ENCODE measurements at places on chromosomes 7 and 10. TPM values are rescaled to one million over a fixed set of nuclear protein-coding genes. Genes with fewer than 3 reads are reported as not detected.

GRCh38 chr10:16581202-16581601 lies 59.5 kb upstream of the C1QL3 start:
- DNase-seq, result no peak
- no peaks in the 10 kb centered on the region for H3K27me3 ChIP-seq
- no peaks in the 10 kb centered on the region for H3K4me1 ChIP-seq
- no peak overlapping the region for H3K4me3 ChIP-seq
- H3K27ac ChIP-seq, result no peak overlapping the region

DNA sequence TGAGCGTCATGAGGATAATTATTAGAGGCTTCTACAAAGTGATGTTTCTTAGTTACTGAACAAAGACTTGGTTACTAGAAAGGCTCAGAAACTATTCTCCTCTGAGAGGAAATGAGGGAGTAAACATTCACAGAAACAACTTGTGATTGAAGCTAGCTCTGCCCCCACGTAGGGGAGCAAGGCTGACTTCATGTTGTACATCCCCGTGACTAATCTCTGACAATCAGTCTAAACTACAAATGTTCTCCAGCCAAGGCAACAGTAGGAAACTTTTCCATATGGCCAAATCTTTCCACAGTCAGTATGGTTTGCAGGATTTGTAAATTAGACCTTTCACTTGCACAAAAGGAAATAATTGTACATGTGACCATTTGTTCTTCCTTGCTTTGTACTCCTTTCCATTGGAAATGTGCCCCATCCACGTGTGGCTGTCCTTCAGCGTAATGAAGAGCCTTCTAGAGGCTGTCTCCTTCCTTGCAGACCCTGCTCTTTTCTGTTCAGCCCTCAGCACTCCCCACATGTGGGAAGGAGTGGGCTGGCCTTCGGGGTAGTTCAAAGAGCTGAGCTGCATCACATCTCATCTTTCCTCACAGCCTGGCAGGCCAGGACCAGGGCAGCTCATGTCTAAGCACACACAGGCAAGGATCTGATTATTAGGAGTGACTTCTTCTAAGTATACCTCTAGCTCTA lies 93.5 kb downstream of the PCGF5 start:
- H3K36me3 ChIP-seq, result no peaks in the 10 kb centered on the region
- H3K4me1 ChIP-seq, result no peaks in the 10 kb centered on the region
- no peak overlapping the region for H3K27ac ChIP-seq
- DNase-seq, result no peak
- H3K4me3 ChIP-seq, result no peak overlapping the region

GRCh38 chr10:104622598-104623209 lies 18.4 kb upstream of the SORCS3 start:
- H3K4me3 ChIP-seq, result no peak overlapping the region
- no peaks in the 10 kb centered on the region for H3K36me3 ChIP-seq
- H3K4me1 ChIP-seq, result no peaks in the 10 kb centered on the region
- no peak overlapping the region for H3K27ac ChIP-seq

GRCh38 chr7:84720456-84721097 lies 466.3 kb downstream of the SEMA3D start:
- H3K27me3 ChIP-seq, result no peaks in the 10 kb centered on the region
- no peaks in the 10 kb centered on the region for H3K36me3 ChIP-seq
- H3K27ac ChIP-seq, result no peak overlapping the region
- DNase-seq, result no peak

- DNase-seq, result no peak
- no peaks in the 10 kb centered on the region for H3K36me3 ChIP-seq
- peaks cover 19% of the 10 kb centered on the region for H3K4me1 ChIP-seq
- peak overlapping the region; percentile 56 for H3K27ac ChIP-seq
- H3K27me3 ChIP-seq, result no peaks in the 10 kb centered on the region
Measured at GRCh38 chr10:44981172-44982113, 2.8 kb upstream of the DEPP1 start.

GRCh38 chr7:108805808-108806397 lies 236.2 kb downstream of the DNAJB9 start:
- H3K27me3 ChIP-seq, result no peaks in the 10 kb centered on the region
- H3K4me1 ChIP-seq, result no peaks in the 10 kb centered on the region
- H3K36me3 ChIP-seq, result no peaks in the 10 kb centered on the region
- no peak overlapping the region for H3K4me3 ChIP-seq

GRCh38 chr10:11875494-11876281 lies 52.5 kb downstream of the PROSER2 start:
- no peak overlapping the region for H3K27ac ChIP-seq
- peak; percentile 87 for DNase-seq
- H3K27me3 ChIP-seq, result no peaks in the 10 kb centered on the region
- H3K4me3 ChIP-seq, result no peak overlapping the region
- H3K36me3 ChIP-seq, result no peaks in the 10 kb centered on the region
- H3K4me1 ChIP-seq, result peaks cover 11% of the 10 kb centered on the region

DNA sequence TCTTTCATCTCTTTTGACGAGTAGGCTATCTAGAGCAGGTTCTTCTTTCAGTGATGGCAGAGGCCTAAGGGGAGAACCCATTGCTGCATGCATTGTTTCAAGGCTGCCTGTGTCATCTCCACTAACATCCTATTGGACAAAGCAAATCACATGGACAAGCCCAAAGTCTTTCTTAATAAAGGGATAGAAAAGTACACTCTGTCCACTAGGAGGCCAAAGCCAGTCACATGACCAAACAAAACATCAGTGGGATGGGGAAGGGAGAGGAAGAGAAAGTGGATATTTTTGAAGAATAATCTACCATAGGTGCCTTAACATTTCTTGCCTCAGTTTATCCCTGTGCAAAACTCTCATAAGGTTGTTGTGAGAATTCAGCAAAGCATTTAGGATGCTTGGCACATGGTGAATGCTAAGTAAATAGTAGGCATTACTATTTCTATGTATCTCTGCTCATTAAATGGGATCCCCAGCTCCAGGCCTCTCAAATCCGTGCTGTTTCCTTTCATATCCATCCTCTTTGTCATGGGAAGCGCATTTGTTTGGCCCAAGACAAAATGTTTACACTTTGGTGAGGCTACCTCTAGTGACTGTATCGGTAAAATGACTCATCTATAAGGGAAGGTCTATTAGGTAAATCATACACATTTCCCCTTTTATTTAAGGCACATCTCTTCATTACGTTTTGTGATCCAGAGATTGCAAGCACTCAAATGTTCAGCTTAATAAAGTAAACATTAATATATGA lies 16.7 kb upstream of the CADPS2 start:
- H3K4me3 ChIP-seq, result no peak overlapping the region
- H3K36me3 ChIP-seq, result no peaks in the 10 kb centered on the region
- no peak overlapping the region for H3K27ac ChIP-seq
- H3K27me3 ChIP-seq, result no peaks in the 10 kb centered on the region
- no peaks in the 10 kb centered on the region for H3K4me1 ChIP-seq
- DNase-seq, result no peak

GRCh38 chr10:3126741-3127346 lies 45.7 kb downstream of the PITRM1 start:
- H3K27ac ChIP-seq, result no peak overlapping the region
- DNase-seq, result no peak
- H3K4me1 ChIP-seq, result no peaks in the 10 kb centered on the region
- H3K36me3 ChIP-seq, result peaks cover 11% of the 10 kb centered on the region

DNA sequence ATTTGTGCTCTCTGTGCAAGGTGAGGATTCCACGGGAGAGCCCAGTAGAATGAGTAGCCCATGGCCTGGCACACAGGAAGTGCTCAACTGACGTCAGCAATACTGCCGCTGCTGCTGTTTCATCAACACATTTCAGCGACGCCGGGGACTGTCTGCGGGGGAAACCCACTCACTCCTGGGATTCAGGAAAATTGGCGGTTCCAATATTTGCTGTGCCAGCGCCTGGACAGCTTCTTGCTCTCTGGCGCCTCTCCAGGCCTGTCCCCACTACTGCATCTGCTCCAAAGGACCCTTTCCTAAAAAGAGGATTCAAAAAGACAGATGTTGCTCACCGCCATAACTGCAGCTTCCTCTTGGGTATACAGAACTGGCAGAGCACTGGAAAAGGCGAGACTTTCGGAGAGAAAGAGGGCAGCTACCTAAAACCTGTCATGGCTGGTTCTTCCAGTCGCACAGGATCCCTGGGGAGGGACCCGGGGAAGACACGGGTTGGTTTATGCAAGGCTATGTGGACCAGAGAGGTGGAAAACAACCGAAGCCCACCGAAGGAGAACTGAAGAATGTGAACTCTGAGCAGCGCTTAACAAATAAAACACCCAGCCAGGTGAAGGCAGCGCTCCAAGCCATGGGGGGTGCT lies 39.7 kb upstream of the ENO4 start:
- peak; percentile 23 for DNase-seq
- peak overlapping the region; percentile 10 for H3K4me3 ChIP-seq

DNA sequence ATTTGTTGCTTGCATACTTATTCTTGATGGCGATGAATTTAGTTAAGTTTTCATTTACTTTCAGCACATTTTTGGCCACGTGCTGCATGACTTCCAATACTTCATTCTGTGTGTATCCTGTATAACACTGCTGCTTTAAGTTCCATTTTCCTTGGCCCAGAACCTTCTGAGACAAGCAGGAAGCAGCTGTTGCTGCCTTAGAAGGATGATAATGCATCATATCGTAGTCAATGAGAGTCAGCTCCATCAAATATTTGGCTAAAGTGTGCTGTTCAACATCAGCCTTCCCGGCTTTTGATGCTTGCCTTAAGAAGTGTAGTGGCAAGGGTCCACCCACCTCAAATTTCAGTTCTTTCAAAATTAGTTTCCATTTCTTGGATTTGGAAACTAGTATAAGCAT lies 59.2 kb upstream of the GLCCI1 start:
- H3K27me3 ChIP-seq, result no peaks in the 10 kb centered on the region
- H3K36me3 ChIP-seq, result no peaks in the 10 kb centered on the region
- H3K4me1 ChIP-seq, result no peaks in the 10 kb centered on the region
- H3K4me3 ChIP-seq, result no peak overlapping the region
- no peak overlapping the region for H3K27ac ChIP-seq
- no peak for DNase-seq

DNA sequence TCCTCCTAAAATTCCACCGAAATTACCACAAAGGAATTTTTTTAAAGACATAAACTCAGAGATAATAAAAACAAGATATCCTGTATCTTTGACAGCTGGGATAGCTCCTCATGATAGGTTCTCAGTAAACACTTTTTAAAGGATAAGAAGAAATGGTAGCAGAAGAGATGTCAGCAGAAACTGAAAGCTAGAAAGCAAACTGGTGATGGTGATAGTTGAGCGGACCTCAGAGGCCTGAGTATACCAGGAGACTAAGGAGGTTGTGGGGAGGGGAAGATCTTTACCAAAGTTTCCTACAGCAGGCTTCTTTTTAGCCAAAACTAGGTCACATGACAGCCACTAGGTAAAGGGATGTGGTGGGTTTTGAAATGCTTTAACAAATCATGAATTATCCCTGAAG lies 22.5 kb downstream of the PCGF5 start:
- no peaks in the 10 kb centered on the region for H3K36me3 ChIP-seq
- H3K27me3 ChIP-seq, result no peaks in the 10 kb centered on the region
- no peak for DNase-seq
- H3K27ac ChIP-seq, result no peak overlapping the region
- no peaks in the 10 kb centered on the region for H3K4me1 ChIP-seq

DNA sequence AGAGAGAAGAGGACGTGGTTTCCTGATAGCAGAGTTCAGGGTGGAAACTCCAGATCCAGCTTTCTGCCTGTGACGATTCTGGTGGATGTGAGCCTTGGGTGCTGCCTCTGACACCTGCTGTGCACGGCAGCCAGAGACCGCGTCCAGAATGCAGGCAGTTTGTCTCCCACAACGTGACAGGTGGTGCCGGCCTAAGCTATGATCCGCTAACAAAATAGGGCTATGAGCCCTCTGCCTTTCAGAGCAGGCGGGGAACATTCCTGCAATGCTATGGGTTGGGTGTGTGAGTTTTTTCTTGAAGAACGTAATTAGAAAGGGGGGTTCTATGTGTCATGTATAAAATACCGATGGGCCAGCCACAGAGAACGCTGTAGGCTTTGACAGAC lies 297.3 kb upstream of the PRKCQ start:
- no peak overlapping the region for H3K4me3 ChIP-seq
- H3K36me3 ChIP-seq, result no peaks in the 10 kb centered on the region
- H3K27ac ChIP-seq, result no peak overlapping the region

DNA sequence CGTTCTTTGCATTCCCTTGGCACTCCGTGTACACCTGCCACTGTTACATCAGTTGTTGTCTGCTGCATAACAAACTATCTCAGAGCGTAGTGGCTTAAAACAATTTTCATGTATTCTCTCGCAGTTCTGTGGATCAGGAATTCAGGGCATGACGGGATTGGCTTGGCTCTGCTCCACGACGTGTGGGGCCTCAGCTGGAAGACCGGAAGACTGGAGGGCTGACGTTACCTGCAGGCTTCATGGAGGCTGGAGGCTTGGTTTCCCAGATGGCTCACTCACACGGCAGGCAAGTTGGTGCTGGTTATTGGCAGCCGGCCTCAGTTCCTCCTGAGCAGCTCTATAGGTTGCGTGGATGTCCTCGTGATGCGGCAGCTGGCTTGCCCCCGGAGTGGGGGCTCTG lies 25.5 kb downstream of the NYAP1 start:
- no peak overlapping the region for H3K27ac ChIP-seq
- no peaks in the 10 kb centered on the region for H3K36me3 ChIP-seq
- H3K4me1 ChIP-seq, result no peaks in the 10 kb centered on the region

- H3K4me1 ChIP-seq, result no peaks in the 10 kb centered on the region
- H3K27ac ChIP-seq, result no peak overlapping the region
- DNase-seq, result no peak
- no peak overlapping the region for H3K4me3 ChIP-seq
- H3K36me3 ChIP-seq, result no peaks in the 10 kb centered on the region
Measured at GRCh38 chr10:76350583-76350982, 919.2 kb downstream of the LRMDA start.

Gene NPY4R2
- total RNA-seq, result 2.6 TPM

Gene TYSND1
- 23.8 TPM for total RNA-seq

Gene ELN
- 12.6 TPM for total RNA-seq

Gene MKX
- total RNA-seq, result 2.3 TPM

Gene KCNH2
- total RNA-seq, result 8.8 TPM

Gene PHYHIPL
- not detected for total RNA-seq

Gene SPDYE5
- not detected for total RNA-seq

Gene SPAG6
- not detected for total RNA-seq

Gene ZNF282
- 24.1 TPM for total RNA-seq

Measured in colonic mucosa (tissue), 4 donors.